ENCODE measurements at places on chromosomes 6 and 20.

DNA sequence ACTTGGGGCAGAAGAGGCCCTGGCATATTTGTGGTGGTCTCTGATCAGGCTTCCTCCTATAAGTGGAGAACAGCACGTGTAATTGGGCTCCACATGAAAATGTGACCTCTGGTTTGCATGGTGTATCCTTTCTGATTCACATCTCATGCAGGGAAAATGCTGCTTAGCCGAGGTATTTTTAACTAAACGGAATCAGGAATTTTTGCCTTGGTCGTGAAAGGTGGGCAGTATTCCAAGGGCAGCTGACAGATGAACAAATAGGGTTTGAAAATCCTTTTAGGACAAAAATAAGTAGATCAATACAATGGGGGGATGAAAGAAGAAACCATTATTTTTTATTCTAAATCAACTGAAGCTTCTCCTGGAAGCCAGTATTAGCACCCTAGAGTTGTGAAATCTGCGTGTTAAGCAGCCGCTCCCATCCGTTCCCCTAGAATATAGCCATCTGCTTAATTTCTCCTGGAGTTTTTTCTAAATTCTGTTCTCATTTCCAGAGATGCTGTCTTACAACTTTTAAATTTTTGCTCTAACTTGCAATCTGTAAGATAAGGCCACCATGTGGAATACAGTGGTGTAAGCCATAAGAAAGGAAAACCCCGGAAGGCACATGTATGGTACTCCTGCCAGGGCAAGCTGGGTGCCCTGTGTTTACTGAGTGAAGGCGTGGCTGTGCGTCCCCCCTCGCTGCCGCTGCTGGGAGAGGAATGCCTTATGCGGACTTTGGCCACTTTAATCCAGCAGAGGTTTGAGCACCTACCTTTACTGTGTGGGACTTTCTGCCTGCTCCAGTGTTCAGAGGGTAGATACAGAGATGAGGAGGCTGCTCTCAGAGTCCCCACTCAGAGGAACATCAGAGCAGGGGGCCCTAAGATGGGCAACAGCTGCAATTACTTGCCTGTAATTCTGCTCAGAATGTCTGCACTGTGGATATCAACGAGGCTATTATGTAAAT lies 52.4 kb downstream of the SYNJ2 start:
- no peak for DNase-seq

GRCh38 chr6:11065436-11066202 lies 21.5 kb upstream of the ELOVL2 start:
- DNase-seq: no peak

- DNase-seq: no peak
Measured at GRCh38 chr20:57619051-57619831, 985 bp downstream of the ZBP1 start.

DNA sequence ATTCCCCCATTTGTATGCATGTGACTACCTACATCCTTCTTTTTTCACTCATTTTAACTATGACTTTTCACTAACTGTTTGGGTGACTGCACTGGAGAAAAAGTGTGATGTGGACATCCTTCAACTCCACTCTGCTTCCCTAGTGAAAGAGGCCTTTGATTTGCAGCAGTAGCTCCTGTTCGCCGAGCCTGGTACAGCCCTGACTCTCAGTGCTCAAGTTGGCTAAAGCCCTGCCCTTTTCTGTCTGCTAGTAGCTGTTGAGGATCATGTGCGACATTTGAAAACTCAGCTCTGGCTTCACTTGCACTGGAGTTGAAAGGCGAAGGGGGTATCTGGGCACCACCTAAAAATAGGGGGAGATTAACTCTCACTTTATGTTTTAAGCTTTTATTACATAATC lies 42.1 kb downstream of the DAAM2 start:
- no peak for DNase-seq

DNA sequence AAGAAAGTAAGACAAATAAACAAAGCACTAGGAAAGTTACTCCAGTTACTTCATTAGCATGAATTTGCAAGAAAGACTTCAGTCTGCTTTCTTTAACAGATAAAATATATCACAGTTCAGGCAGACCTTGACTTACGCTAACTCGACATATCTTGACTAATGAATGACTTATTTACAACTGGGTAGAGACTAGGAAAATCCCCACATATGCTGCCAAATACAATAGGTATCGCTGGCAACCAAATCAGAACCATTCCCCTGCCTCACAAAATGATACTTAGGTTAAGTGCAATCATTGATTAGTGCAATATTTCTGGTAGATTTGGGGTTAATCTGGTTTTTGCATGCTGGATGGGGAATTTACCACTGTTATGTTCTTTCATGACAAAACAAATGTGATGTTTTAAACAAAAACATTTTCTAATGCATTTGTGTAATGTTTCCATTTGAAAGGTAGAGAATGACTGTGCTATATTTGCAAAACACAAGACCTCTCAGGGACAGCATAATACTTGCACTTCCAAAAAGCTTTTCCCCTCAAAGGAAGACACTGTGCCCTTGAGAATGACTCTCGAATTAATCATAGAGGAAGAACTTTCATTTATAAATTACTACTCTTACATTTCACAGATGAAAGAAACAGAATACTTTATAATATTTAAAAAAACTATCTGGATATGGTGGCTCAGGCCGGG lies 101.6 kb downstream of the PRKN start:
- DNase-seq: no peak

DNA sequence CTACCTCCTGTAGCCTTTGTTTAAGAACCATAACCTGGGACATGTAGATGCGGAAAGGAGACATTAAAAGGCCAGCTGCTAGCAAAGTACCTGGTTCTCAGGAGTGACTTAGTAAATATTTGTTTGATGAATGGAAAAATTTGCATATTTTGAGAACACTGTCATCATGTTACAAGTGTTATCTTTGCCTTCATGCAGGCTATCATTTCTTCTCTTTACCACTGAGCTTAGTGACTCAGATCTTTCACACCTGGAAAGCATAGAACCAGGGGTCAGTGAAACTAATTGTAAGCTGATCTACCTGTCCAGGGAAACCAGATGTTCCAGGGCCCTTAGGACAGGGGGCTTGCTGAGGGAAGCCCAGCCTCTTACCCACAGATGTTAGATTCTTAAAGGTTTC lies 5.4 kb downstream of the ZFP57 start:
- no peak for DNase-seq

- no peak for DNase-seq
Measured at GRCh38 chr6:15132854-15133670, 112.8 kb upstream of the JARID2 start.

DNA sequence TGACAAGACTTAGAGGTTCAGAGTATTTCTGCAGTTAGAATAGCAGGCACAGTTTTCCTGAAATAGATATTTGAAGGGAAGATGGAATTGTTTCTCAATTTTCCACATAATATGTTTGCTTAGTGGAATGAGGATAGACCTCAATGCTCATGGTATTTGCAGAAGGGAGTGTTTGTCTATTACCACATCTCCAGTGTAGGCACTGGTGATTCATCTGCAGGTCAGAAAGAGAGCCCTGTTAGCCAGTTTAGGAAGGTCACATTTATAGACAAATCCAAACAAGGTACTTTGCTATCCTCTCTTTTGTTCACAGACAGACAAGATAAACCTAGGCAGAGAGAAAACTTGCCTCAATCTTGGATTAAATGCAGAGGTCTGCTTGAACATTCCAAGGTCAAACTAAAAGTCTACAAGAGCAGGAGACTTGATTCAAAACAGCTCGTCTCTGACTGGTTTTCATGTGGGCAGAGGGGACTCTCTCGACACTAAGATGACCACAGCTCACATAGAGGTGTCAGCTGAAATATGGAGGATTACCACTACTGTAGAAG lies 22.8 kb downstream of the ISM1 start:
- DNase-seq: no peak

DNA sequence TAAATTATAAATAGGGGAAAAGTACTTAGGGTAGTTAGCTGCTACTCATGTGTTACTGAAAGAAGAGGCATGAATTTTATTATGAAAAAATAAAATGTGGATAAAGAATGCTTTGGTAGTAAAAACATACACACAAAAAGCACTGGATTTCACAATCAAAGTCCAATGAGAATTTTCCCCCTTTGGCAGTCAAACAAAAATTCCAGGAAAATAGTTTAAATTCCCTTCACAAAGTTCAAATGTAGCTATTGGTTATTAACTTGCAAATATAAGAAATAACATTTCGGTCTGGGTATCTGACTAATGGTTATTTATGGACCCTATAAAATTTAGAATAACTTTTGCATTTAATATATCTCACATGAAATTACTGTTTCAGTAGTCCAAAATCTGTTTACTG lies 210.4 kb downstream of the FOXC1 start:
- no peak for DNase-seq

- no peak for DNase-seq
Measured at GRCh38 chr6:71383901-71384489, 95.4 kb downstream of the OGFRL1 start.

GRCh38 chr6:1285556-1285955 lies 26.3 kb upstream of the FOXQ1 start:
- DNase-seq: no peak

DNA sequence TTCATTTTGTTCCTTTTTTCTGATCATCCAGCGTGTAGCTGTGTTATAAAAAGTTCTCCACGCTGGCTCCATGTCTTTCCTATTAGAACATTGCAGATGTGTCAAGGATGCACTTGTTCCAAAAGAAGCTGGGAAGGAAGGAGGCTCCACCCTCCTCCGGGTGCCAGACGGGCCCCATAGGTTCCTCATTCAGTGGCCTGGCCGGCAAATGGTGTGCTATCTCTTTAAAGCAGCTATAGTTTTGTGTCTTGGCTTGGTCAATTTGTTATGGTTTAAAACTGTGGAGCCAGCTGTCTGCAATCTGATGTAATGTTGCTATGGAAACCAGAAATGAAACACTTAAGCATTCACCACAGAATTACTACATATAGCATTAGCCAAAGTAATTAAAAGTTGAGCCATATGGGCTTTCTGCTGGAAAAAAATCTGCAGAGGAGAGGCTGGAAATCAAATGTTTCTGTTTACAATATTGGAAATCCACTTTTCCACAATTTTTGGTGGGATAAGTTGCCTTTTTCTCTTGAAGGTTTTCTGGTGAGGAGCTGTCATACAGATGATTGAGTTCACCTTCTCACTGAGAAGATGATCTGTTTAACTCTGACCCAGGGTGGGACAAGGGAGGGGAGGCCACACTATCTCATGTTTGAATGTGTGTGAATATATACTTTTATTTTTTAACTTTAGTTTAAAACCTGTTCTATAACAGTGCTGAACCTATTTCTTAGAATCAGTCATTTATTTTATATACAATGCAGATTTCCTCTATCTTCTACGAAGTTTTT lies 167.4 kb downstream of the SASH1 start:
- DNase-seq: no peak

DNA sequence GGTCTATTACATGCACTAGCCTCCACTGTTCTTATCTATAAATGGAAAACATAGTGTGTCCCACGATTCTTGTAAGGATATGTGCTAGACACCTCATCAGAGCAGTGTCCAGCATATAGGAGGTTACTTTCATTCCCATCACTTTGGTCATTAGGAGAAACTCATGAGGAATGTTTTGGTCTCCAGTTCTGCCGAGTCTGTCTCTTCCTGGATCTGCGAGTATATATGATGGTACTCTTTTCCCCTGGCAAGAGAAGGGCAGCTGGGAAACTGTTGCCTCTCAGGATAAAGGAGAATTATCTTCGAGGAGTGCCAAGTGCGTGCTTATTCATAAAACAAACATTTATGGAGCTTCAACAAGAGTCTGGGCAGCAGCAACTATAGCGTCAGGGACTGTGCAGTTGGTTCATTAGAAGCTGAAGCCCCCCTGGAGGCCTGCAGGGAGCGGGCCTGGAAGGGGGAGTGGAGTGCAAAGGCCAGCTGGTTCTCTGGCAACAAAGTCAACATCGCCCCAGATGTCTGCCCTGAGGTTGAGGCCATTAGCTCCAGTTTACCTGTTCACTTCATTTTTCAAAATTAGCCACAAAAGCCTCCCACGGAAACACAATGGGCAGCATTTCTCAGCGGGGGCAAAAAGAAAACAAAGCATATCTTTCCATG lies 811.9 kb downstream of the MAFB start:
- no peak for DNase-seq

GRCh38 chr6:29563435-29563965 lies 4.0 kb upstream of the UBD start:
- no peak for DNase-seq

DNA sequence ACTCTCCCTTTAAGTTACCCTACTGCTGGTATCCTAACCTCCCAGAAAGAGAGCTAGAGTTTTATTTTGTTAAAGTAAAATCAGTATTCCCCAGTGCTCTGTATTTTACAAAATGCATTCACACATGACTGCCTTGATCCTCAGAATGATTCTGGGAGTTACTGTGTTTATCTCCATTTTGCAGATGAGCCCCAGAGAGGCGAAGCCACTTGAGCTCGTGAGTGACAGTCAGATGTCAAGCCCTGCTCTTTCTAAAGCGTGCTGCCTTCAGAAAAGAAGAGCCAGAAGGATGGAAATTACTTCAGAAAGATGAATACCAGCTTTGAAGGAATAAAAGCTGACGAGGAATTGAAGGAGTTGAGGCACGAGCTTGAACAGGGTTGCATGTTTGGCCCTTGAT lies 14.1 kb upstream of the OSER1 start:
- no peak for DNase-seq

DNA sequence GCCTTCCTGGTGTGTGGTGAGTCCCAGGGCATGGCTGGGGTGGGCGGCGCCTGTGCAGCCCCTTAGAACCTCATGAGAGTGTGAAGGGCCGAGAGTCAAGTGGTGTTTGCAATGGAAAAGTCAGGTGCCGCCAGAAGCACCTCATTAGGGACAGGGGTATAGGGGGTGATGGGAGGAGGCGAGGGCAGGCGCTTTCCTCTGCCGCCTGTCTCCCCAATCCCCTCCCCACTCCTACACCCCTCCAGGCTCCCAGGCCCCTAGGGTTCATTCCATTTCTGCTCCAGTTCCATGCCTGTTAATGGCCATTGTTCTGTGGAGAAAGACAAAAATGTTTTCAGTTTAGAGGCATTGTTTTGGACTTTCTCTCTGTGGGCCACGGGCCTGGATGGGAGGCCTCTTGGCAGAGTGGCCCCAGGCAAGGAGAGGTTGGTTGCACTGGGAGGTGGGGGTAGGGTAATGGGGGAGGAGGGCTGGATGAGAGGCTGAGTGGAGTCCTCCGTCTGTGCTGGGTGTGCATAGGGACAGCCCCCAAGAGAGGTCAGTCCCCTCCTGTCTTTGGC lies 21.4 kb upstream of the SCUBE3 start:
- DNase-seq: no peak

DNA sequence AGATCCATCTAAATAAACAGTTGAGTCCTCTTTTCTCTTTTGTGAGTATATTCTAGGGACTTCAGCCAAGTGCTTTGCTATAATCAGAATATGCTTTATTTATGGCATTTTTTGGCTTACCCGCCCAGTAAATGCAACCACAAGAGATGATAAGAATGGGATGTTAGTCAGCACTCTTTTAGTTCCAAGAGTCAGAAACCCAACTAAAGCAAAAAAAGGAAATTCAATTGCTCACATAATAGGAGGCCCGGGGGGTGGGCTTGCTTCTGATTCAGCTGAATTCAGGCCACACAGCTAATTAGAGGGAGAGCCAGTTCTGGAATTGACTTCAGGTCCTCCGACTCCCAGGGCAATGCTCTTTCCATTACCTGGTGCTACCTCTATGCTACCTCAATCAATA lies 250.6 kb downstream of the FARS2 start:
- DNase-seq: no peak

All from ecto neural progenitor cell (in vitro differentiated cells).